ENCODE measurements at places on chromosomes 13 and 19.

GRCh38 chr19:58568453-58569130 is 4.5 kb downstream of the MZF1 start:
- no peak for DNase-seq

- no peak for DNase-seq
Measured at GRCh38 chr13:49058761-49059160, 83.0 kb downstream of the FNDC3A start.

DNA sequence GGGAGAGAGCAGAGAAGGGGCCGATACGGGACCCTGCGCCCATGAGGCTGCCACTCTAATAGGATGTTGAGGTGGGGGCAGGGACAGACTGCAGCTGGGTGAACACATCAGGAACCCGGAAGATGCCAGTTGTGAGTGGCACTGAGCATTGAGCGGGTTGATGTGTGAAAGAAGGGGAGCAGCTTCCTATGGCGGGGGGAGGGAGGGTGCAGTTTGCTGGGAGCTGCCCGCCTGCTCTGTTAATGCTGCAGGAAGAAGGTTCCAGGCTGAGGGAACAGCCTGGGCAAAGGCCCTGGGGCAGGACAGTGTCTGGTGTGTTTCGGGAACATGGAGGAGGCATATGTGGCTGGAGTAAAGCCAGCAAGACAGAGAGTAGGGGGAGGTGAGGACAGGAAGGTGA is 29.8 kb downstream of the DNM2 start:
- DNase-seq, result no peak

- no peak for DNase-seq
Measured at GRCh38 chr13:80074811-80075210, 266.1 kb downstream of the SPRY2 start.

DNA sequence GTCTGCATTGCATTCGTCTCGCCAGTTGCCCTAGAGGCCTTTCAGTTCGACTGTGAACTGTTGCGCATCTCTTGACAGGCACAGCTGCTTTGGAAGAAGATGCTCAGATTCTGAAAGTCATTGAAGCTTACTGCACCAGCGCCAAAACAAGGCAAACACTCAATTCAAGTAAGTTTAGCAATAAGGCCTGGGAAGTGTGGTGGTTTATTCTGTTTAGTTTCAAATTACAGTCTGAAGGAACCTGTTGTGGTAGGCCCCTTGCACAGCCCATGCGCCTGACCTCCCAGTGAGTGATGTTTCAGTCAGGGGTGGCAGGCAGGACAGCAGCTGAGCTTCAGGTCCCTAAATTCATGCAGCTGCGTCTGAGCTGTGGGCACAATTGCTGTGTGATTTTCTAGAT is 32.2 kb upstream of the TEX29 start:
- DNase-seq, result no peak

DNA sequence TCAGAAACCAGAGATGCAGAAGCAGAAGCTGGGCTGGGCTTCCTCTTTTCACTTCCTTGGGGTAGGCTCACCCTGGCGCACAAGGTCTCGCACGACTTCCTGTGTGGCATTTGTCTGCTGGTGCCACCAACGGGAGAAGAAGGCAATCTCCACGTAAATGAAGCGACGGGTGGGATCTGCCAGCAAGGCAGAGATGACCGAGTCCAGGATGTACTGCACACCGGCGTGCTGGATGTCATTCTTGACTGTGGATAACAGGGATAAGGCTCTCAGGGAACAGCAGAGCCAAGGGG is 1.3 kb downstream of the MAN2B1 start:
- no peak for DNase-seq

DNA sequence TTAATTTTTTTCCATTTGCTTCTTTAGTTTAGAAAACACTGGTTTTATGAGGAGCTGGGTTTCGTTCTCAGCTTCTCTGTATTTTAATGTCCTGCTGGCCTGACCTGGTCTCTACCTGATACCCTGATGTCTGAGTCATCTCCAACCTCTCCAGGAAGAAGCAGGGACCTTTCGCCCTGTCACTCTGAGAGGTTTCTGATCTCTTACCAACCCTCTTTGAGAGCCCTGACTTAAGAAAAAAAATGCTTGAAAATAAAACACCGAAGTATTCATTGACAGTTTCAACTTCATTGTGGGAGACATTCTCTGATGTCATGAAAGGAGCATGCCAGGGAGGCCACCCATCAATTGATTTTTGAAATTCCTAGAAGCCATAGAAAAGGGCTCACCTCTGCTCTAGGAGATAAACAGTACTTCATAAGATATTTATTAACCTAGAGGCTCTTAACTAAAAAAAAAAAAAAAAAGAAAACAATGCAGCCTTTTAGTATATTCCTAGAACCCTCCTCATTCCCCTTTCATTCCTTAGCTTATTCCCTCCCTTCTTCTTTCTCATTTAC is 234.8 kb downstream of the ENOX1 start:
- DNase-seq, result no peak

- no peak for DNase-seq
Measured at GRCh38 chr13:31675440-31675953, 63.8 kb upstream of the RXFP2 start.

DNA sequence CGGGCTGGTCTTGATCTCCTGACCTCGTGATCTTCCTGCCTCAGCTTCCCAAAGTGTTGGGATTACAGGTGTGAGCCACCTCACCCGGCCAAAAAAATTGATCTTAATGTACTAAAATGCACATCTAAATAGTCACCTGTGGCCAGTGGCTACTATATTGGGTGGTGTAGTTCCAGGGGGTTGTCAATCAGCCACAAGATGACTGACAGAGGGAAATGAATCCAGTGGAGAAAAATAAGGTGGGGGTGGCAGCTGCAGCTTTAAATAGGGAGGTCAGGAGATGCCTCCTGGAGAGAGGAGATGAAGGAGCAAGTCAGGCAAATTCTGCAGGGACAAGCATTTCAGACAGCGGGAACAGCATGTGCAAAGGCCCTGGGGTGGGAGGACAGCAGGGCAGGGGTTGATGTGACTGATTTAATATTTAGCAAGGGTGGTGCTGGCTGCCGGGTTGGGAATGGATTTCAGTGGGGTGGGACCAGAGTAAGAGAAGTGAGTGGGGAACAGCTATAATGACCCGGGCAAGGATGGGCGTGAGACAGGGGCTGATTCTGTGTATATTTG is 18.0 kb downstream of the TIMM13 start:
- DNase-seq, result no peak

DNA sequence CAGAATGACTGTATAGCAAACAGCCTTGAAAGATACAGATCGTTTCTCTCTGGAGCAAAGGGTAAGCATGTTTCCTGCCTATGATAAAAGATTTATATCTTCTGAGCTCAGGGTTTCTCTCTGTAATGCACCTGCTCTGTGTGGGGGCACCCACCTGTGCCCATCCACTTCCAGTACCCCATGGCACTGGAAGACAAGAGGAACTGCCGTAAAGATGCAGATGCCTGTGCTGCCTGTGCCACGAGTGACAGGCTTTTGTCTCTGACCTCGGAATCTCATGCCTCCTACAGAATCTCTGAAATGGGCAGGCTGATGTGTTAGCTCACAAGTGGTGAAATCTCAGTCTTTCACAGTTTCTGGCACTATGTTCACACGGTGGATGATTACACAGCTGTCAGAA is 50.3 kb upstream of the ATP11A start:
- DNase-seq, result no peak

DNA sequence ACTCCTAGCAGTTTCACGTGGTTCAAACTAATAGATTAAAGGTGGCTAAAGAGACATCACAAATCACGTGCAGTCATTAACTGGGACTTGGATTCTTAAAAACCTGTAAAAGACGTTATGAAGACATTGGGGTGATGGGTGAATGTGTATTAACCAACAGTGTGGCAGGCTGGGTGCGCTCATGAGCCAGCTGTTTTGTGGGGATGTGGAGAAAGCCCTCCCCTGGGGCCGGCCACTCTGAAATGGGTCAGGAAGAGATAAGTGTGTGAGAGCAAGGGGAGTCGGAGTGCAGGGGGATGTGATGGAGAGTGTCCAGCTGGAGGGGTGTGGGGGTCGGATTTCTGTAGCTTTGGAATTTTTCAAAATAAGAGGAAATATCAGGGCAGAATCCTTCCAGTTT is 10.4 kb downstream of the UPF1 start:
- no peak for DNase-seq

GRCh38 chr13:39422845-39423565 is 180.0 kb downstream of the LHFPL6 start:
- no peak for DNase-seq

All from NCI-H1436 (cell line).